ENCODE measurements at places on chromosomes 2 and 18.

- DNase-seq: no peak
Measured at GRCh38 chr2:86199834-86200177, 549 bp downstream of the MRPL35 start.

GRCh38 chr18:10748641-10749040, 222.8 kb downstream of the NAPG start:
- no peak for DNase-seq

GRCh38 chr2:122471753-122472152, 716.3 kb downstream of the TSN start:
- DNase-seq: no peak

DNA sequence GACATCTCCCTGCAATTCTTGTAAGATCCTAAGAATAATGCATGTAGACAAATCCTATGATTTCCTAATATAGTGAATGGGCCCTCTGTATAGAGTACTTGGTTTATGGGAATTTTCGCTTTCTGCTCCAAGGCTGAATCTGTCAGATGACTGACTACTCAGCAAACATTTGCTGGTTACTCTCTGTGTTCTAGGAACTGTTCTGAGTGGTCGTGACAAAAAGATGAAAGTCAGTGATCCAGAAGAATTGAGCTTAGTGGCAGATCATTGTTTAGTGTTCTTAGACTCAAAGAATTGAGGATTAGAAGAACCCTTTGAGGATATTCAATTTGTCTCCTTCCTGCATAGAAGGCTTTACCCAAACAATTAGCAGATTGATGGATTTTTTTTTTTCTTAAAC, 10.0 kb downstream of the XRCC5 start:
- DNase-seq: no peak
